ENCODE measurements at places on chromosomes 11 and 22.

GRCh38 chr11:40683010-40683409, 776.4 kb downstream of the LRRC4C start:
- DNase-seq, result no peak

- peak; percentile 65 for DNase-seq
Observed at GRCh38 chr11:80993536-80993935, 1552.7 kb upstream of the TENM4 start.

DNA sequence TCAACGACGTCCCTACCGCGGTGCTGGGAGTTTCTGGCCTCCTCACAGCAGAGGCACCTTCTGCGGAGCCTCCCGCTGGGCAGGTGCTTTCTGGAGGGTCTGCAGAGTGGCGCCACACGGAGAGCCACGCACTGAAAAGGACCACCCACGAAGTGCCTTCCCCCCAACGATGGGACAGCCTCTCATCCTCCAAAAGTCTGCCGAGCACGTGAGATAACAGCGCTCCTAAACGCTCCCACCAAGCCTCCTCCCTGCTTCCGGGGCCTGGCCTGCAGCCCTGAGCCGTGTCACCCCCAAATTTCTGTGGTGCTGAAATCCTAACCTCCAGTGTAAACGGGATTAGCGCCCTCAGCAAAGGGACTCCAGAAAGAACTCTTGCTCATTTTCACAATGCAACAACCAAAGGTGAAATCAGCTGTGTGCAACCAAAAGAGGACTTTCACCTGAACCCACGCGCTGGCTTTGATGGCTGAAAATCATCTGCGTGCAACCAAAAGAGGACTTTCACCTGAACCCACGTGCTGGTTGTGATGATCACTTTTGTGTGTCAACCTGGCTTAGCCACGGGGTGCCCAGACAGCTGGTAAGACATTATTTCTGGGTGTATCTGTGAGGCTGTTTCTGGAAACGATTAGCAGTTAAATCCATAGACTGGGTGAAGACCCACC, 924.6 kb downstream of the BRD1 start:
- DNase-seq, result no peak

DNA sequence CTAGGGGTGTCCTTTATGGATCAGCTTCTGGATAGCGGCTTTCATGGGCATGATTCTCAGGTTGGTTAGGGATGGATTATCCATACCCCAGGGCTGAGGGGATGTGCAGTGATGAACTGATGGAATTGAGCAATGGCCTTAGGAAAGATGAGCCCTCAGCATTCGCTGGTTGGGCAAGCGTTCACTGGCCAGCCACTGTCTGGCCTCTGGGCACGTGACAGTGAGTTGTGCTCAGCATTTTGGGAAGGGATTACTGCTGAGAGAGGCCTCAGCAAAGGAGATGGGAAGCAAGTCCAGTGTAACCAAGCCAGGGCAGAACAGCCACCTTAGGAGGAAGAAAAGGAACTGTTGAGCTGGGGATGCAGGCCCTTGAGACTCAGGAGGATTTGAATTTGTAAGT, 17.4 kb downstream of the UBASH3B start:
- DNase-seq, result no peak

DNA sequence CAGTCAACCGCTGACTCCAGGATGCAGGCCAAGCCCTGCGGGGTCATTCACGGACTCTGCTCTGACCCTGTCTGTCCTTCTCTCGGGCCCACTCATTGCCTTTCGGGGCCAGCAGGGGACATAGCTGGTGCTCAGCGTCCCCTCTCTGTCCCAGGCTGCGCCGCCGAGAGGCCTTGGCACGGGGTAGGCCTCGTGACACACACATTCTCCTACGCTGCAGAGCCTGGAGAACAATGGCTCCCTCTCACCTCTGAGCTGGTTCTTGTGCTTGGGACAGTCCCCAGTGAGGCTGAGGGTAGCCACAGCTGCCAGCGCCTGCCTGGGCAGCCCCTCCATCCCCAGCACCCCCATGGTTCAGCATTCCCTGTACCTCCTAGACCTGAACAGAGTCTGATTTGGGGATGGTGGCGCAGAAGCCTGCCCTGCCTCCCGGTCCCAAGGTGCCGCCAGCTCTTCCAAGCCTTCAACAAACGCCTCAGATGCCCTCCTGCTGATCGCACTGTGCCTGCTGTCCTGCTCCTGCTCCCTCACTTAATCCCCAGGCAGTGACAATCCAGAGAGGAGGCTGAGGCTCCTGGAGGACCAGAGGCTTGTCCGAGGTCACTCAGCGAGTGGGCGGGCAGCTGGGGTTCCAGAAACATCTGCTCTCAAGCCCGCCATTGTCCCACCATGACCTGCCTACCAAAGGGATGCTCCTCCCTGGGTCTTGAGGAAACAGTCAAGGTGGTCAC, 30.4 kb downstream of the DUSP8 start:
- DNase-seq, result no peak

GRCh38 chr22:50080077-50080465, 5.2 kb downstream of the MLC1 start:
- no peak for DNase-seq

DNA sequence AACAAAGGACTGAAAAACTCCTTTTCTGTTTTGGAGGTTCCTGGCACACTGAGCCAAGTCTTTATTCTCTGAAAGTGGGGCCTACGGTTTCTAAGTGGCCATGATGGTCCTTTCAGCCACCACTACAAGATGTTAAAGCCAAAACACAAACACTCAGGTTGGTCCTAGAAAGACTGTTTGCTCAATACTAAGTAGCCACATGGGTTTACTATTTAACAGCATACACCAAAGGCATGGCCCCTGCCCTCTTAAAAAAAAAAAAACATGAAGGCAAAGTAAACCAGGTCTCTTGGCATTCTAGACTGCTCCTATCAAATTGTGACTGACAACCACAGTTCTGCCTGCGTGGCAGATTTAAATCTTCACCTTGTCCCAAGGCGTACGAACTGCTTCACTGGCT, 123.6 kb upstream of the BID start:
- no peak for DNase-seq

GRCh38 chr22:27051407-27051806, 394.0 kb downstream of the MIAT start:
- no peak for DNase-seq

DNA sequence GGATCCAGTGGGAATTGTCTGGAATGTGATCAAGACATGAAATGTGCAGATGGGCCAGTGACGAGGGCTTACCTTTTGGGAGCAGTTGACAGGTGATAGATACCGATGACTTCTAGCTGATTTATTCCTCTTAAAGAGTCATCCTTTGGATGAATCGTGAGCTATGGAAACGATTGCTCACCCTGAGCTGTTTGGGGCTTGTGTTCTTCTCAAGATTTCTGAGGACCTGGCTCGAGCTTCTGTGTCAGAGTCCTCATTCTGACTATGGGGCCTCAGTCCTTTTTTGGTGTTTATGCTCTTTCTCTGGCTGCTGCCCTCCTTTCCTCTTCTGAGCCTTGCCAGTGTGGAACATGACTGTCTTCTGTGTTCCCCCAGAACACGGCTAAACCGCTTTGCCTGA, 11.9 kb upstream of the AMPD3 start:
- DNase-seq, result no peak

DNA sequence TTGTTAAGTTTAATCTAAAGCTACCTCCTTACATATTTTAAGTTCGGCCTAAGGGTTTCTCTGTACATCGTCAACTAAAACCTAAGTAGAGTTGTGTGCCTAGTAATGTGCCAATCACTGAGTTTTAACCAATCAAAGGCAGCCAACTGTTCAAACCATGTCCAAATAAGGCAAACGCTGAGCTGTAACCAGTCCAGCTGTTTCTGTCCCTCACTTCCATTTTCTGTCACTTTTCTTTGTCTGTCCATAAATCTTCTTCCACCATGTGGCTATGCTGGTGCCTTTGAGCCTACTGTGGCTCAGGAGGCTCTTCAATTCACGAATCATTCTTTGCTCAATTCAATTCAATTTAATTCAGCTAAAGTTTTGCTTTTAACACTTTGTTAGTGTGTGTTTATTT, 13.9 kb upstream of the ATXN10 start:
- no peak for DNase-seq

DNA sequence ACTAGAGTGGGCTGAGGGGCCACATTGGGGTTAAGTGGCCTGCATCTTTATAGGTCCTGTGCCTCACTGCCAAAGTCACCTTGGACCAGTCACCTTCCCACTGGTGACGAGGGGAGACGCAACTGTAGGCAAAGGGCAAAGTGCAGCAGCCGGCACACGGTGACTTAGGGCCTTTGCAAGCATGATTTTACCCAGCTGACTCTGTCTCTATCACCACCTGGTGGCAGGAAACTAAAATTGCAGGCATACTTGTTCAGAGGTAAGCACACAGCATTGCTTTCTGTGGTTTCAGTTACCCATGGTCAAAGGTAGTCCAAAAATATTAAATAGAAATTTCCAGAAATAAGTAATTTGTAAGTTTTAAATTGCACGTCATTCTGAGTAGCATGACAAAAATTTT, 1164.4 kb downstream of the BRD1 start:
- DNase-seq, result no peak

GRCh38 chr11:7021318-7021717, 1.0 kb downstream of the NLRP14 start:
- no peak for DNase-seq

- DNase-seq, result peak; percentile 47
Observed at GRCh38 chr11:104254347-104254746, 90.4 kb upstream of the PDGFD start.

GRCh38 chr22:17953147-17953546, 71.2 kb downstream of the MICAL3 start:
- no peak for DNase-seq

GRCh38 chr11:76888989-76889388, 28.3 kb downstream of the ACER3 start:
- DNase-seq, result no peak

GRCh38 chr11:17013548-17014320, 480 bp downstream of the PLEKHA7 start:
- no peak for DNase-seq

DNA sequence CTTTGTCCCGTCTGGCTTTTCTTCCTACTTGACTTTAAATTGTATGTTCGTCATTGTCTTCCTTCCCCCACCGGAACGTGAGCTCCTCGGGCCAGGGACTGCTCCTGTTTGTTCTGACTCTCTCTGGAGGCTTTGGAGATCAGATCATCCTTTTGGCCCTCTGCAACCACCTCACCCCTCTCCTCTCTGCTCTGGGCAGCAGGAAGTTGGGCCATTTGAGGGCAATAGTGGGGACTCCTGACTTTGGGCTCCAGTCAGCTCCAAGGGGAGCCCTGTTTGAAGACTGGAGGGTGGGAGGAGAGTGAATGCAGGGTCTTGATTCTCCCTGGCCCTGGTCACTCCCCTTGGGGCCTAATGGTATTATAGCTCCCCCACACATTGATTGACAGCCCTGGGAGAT, 186.3 kb upstream of the B3GAT1 start:
- no peak for DNase-seq

- DNase-seq, result peak; percentile 43
Observed at GRCh38 chr11:112962579-112963367, 1.6 kb downstream of the NCAM1 start.

DNA sequence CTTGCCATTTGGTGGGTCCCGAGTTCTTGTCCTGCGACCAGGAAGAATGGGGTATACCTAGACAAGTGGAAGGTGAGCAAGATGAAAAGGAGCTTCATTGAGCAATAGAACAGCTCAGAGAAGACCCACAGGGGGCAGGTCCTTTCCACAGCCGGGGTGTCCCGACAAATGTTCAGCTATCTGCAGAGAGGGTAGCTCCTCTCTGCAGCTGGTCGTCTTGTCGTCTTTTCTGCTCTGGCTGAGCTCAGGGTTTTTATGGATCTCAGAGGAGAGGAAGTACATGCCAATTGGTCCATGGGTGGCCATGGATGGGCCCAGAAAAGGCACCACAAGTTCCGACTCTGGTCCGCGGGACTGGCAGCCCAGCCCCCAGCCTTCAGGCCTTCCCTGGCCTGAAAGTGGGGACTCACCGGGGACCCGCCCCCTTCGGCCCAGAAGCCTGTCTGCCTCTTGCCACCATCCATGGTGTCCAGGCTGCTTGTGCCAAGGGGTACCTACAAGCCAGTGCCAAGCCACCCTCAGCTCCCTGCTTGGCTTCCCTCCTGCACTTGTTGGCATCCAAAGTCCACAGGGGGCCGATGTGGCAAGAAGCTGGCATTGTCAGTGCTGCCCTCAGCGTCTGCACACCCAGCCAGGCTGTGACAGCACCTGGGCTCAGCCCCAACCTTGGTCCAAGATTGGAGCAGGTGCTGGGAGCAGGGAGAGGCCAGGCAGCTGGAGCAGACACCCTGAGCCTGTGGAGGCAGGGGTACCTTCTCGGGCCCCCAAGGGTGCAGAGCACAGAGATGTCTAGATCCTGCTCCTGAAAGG, 438.9 kb downstream of the TBC1D22A start:
- no peak for DNase-seq

DNA sequence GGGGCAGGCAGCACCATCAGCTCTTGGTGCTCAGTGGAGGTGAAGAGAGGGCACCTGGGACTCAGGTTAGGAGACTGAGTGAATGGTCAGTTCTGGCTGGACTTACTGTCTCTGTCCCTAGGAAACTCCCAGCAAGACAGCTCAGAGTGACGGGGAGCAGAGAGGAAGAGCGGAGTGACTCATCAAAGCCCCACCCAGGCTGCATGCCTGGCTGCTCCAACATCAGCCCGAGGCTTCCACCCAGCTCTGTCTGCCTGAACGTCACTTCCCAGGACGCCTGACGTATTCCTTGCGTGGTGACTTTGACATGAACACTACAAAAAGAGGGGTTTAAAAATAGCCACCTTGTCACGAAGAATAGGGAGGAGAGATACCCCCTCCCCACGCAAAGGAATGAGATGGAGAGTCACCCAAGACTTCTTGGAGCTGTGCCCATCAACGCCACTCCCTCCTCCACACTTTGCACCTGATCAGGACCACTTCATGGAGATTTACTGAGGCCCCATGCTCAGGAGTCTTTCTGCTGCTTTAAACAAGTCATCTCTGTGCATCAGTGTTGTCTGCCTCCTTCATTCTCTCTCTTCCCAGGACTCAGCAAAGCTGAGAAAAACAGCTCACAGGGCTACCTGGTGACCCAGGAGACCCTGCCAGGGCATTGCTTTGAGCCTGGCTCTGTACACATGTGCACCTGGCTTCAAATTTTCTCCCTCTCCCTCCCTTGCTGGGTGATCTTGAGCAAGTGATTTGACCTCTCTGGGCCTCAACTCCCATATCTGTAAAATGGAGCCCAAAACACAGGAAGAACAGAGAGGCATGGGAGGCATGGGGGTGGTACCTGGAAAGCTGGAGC, 83.1 kb downstream of the MN1 start:
- peak; percentile 90 for DNase-seq

DNA sequence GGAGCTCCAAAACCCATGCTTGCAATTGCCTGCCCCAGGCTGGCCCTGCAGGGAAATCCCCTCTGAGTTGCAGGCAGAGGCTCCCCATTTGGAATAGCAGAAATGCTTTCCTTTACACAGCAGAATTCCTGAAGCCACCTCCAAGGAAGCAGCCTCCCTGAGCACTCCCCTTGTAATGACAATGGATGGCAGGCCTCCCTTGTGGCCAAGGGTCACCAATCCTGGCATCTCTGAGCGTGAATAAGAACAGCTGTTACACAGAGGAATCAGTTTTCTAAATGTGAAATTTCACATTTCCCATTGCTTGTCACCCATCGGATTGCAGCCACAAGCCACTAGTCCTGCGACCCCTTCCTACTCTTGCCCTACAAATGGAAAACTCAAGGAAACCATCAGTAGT, 107.6 kb downstream of the GALNT18 start:
- DNase-seq, result no peak

- DNase-seq, result peak; percentile 84
Observed at GRCh38 chr11:128862908-128863660, 4.0 kb downstream of the KCNJ1 start.

GRCh38 chr22:42281706-42282251, 11.3 kb upstream of the TCF20 start:
- DNase-seq, result no peak

GRCh38 chr11:122633219-122633829, 22.2 kb upstream of the UBASH3B start:
- DNase-seq, result peak; percentile 77
